ENCODE measurements at places on chromosomes 7 and 10.

DNA sequence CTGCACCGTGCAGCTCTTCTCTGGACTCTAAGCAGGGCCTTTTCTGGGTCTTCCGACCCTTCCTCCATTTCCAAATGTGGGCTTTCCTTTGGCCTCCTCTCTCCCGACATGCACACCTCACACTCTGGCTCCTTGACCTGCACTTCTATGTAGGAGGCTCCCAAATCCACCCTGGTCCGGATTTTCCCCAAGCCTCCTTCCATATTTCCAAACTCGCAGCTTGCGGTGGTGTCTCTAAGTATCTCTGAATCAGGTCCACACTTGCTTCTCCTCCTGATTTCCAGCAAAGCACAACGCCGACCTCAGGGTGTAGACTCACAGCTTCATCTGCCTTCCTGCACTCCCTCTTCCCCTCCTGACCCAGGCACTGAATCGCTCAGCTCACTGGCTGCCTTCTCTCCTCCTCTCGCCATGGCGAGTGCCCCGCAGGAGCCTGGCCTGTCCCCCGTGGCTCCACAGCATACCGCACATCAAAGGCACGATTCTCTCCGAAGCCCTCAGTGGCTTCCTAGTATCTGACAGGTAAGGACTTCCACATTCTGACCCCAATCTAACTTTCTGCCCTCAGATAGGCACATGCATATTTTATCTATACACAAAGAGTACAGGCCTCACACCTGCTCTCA lies 27.8 kb downstream of the DIP2C start:
- no peak for DNase-seq

DNA sequence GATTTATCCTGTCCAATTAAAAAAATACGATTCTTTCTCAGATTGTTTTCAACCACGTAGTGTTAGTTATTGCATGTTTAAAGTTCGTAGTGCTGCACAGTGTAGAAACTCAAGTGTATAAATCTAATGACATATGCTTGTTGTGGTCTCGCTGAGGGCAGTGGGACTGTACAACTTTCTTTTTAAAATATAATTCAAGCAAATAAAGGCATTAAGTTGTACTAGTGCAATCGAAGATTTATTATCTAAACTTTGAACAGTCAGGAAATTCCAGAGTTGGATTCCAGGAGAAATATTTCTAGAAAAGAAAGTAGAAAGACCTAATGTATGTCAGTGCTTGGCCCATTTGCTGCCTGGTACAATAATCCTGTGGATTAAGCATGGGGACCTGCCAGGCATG lies 124.1 kb upstream of the HPS1 start:
- DNase-seq = no peak

DNA sequence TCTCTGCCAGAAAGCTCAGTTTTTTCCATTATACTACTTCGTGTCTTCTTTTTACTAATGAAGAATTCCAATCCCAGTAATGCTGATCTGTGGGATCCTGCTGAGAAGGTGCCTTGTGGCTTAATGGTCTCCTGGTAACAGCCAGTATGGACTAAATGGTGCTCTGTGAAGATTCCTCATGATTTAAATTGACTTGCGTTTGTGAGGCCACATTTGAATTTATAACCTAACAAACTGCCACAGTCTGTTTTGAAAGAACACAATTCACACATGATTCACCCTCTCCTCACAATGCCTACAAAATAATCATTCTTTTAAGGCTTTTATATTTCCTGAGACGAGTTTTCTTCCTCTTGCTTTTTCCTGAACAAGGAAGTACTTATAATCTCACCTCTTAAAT lies 140.0 kb downstream of the MBL2 start:
- DNase-seq = no peak

- DNase-seq = no peak
Observed at GRCh38 chr10:24419066-24419465, 210.1 kb downstream of the KIAA1217 start.

DNA sequence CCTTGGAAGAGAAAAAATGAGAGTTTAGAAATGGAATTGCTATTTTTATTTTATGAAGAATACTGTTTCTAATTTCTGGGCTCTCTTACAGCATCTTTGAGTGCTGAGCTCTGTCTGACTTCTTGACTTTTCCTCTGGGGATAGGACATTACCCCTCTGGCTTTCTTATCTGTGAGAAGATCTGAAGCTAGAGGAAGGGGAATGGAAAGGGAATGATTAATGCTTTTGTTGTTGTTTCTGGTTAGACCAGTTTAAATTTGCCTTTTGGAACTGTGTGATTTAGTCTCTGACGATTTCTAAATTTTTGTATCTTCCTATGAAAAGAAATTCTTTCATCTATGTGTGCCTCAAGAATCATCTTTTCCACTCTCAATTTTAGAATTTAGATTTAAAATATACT lies 811.4 kb downstream of the REEP3 start:
- DNase-seq = no peak

DNA sequence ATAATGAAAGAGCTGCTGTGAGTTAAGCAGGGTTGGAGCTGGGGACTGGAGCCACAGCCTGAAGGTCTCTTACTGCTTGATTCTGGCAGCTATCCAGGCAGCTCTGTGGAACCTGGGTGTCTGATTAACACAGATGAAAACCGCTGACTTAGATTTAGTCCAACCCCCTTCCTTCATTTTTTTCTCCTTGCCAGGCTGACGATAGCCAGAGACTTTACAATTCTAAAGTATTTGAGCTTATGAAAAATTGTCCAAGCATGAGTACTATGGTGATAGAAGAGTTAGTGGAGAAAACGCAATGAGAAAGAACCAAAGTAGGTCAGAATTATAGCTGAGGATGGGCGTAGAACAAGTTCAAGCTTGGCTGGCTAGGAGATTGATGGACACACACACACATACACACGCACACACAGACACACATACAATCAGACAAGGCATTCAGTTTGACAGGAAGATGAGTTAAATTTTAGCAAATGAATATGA lies 13.5 kb upstream of the GPR85 start:
- no peak for DNase-seq

- DNase-seq = no peak
Observed at GRCh38 chr10:84820120-84820519, 491.7 kb downstream of the CCSER2 start.

GRCh38 chr10:90890347-90890746 lies 18.6 kb downstream of the RPP30 start:
- DNase-seq = no peak

DNA sequence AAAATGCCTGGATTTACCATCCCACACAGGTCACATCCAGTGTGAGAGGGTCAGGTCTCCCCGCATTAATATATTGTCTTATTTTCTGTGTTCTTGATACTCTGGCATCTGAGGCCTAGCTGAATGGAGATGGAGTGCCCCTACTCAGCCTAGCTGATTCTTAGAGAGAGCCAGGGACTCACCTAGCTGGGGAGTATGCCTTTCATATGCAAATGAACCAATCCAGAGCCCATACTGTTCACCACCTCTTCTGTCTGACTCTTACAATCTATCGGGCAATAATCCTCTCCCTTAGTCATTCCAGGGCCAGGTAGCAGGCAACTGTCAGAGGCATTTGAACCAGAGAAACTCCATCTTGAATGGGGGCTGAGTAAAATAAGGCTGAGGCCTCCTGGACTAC lies 46.3 kb downstream of the LBX1 start:
- no peak for DNase-seq

DNA sequence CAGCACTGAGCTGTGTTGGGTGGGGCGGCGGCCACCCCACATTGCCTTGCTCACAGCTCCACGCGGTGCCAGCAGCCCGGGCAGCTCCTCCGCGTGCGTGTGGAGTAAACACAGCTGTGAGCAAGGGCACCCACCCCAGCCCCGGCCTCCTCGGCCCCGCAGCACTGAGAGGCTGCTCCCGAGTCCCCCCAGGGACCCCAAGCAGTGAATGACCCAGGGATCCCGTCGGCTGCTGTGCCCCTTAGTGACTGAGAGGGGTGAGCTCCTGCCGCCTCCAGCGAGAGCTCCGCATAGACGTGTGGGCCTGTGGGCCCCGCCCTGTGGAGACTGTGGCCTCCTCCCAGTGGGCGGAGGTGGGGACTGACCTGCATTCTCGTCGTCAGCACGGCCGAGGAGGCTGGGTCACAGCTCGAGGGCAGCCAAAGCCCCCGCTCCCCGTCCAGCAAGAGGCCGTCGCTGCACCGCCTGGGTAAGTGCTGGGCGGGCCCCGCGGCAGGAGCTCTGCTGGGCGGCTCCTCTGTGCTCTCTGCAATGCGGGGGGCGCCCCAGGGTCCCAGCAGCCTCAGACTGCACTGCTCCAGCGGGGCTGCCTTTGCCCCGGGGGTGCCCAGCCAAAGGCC lies 29.9 kb upstream of the UTF1 start:
- no peak for DNase-seq

- DNase-seq = no peak
Observed at GRCh38 chr10:71649631-71650030, 69.9 kb downstream of the C10orf105 start.

- DNase-seq = no peak
Observed at GRCh38 chr7:88302486-88302885, 4.2 kb downstream of the STEAP4 start.

- no peak for DNase-seq
Observed at GRCh38 chr10:126663328-126663727, 7.2 kb downstream of the C10orf90 start.

- no peak for DNase-seq
Observed at GRCh38 chr10:68899186-68899745, 1.8 kb upstream of the DDX50 start.

GRCh38 chr10:59601985-59602384 lies 107.7 kb downstream of the SLC16A9 start:
- no peak for DNase-seq
